NCI-H446 (cell line): ENCODE measurements at places on chromosomes 5 and 9.
A peak's percentile ranks its signal among the peaks of the same experiment; 100 is the strongest.

- DNase-seq, result no peak
Measured at GRCh38 chr5:138752341-138752950, 779 bp upstream of the CTNNA1 start.

DNA sequence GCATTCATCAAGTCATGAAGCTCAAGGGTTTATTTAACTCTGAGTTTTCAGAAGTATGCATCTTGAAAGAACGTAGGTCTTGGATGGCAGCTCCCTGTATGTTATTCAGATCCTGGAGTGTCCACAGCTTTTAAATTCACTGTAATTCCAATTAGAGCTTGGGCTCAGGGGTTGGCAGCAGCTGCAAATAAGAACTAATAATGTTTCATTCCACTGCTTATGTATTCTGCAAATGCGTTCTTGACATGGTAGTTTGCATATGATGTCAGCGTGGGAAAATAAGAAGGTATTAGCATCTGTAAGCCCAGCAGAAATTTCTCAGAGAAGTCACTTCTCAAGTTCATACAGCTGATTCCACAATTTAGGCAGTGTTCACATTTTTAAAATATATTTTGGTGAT lies 58.4 kb downstream of the RORB start:
- DNase-seq, result no peak

GRCh38 chr5:160167624-160168165 lies 48.4 kb upstream of the PWWP2A start:
- DNase-seq, result no peak

DNA sequence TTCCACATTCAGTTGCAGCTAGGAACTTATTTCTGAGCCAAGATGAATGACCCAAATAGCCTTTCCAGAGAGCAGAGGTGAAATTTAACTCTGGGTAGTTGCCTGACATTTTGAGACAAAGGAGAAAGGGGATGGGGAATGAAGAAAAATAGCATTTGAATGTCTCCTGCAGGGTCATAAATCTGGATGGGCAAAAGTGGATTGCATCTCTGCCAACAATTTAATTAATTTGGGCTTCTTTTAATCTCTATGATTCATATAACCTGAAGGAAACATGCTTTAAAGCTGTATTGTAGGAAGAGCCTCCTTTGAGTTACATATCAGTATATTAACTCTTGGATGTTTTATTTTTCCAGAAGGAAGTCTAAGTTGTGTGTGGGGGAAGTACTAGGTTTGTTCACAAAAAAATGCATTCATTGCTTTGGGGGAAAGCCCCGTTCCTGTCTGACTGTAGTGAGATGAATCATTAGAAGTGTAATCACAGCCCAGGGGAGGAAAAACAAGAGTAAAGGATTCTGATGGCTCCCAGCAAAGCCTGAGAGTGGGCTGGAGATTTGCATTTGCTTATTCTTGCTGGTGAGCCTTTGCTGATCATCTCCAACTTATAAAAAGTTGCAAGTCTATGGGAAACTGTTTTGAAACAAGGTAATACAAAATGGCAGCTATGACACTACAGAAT lies 133.0 kb upstream of the IQGAP2 start:
- no peak for DNase-seq

DNA sequence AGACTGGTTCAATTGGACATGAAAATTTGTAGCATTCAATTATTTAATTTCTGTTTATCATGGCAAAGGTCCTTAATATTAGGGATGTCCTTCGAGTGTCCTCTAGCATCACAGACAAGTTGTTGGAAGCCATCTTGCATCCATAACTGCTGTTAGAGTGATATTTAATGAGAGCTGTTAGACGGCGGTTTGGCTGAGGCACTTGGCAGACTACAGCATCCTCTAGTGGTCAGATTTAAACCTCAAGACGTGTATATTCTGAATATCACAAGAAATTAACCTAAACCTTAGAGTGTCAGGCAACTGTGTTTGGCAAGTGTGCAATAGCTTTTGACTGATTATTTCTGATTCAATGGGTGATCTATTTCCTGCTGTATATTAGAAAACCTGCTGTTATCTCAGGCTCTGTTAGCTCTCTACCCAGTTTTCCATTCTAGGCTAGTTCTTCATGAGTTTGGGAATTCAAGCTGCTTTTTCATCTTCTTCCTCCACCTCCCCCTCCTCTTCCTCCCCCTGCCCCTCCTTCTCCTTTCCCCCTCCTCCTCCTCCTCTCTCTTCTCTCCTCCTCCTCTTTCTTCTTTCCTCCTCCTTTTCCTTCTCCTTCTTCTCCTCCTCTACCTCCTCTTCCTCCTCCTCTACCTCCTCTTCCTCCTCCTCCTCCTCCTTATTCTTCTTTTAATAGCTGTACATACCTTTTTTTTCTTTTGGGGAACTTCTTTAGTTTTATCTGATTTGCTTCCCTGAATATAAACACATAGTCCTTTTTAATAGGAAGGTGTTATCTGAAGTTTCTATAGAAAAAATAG lies 8.6 kb downstream of the SPINK1 start:
- DNase-seq, result peak; percentile 86

DNA sequence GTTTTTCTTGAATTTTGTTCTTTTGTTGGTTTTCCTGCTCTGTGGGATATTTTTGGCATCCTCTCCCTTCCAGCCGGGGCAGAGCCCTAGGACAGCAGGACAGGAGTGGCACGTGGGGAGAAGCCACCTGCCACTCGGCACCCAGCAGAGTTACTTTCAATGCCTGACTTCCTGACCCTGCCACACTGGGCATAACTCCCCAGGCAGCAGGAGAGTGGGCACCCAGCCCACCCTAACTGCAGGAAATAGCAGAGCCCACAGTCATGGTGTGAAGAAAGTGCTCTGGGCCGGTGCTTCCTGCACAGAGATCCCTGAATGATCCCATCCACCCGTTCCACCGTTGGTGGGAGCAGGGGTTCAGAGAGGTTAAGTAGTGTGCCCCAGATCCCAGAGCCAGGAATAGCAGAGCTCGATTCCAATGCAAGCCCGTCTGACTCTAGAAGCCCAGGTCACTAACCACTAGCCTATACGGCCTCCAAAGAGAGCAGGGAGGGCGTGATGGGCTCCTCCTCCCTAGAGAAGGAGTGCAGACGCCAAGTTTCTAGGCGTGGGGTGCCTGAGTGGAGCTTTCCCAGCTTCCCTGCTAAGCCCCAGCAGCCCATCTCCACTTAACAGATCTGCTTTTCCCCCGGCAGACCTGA lies 8.1 kb upstream of the NUP214 start:
- no peak for DNase-seq

GRCh38 chr9:94534901-94535300 lies 20.0 kb upstream of the PCAT7 start:
- DNase-seq, result no peak
